ENCODE measurements at places on chromosomes 6 and 20.
A peak's percentile ranks its signal among the peaks of the same experiment; 100 is the strongest.

DNA sequence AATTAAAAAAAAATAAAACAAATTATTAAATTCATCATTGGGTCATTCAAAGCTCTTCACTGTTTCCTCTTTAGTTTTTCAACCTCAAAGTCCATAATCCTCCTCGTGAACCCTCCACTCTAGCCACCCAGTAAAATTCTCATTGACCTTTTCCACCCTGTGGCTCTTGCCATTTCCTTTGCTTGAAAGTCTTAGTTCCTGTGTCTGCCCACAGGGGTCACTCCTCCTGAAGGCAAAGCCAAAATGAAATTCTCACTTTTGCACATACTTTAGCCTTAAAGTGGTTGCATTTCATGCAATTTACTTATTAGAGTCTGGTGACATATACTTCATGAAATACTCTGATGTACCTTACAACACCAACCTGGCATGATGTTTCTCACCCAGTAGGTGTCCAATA is 263.7 kb downstream of the BMP2 start:
- DNase-seq = no peak

DNA sequence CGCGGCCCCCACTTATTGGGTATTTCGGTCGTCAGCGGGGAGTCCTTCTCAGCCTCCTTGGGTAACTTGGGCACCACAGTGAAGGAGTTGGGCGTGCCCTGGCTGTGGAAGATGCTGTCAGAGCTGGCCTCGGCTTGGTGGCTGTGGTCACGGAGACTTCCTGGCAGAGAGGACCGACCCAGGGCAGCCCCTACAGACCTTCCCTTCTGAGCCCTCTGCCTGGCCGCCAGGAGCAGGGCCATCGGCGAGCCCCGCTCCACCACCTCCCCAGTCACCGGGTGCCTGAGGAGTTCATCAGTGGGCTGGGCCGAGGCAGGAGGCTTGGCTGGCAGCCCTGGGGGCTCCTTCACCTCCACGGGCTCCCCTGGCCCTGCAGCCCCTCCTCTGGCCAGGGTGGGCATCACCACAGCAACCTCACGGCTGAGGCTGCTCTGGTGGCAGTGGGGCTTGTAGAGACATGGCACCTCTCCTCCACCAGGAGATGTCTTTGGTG is 37.2 kb downstream of the C6orf132 start:
- DNase-seq = no peak

- no peak for DNase-seq
These were observed 2.0 kb upstream of the SLC29A1 start for GRCh38 chr6:44221291-44221960.

GRCh38 chr6:13922750-13923149 is 2.0 kb upstream of the RNF182 start:
- DNase-seq = no peak

DNA sequence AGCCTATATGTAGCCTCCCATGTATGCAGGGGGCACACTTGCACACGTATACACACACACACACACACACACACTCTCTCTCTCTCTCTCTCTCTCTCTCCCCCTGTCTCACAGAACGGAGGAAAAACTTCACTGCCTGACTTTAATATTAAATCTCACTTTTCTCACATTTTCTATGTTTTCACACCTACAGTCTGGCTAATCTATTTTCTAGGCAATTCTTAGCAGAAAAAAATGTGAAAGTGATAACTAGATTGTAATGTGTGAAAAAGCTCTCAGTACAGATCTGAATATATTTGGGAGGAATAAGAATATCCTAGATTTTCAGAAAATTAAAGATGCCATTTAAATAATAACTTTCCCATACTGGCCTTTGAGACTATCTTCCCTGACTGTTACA is 120.9 kb downstream of the MCHR2 start:
- no peak for DNase-seq

GRCh38 chr6:3631877-3632276 is 119.6 kb downstream of the PXDC1 start:
- DNase-seq = no peak

- peak; percentile 42 for DNase-seq
These were observed 556 bp downstream of the BEND6 start for GRCh38 chr6:56955171-56956155.

DNA sequence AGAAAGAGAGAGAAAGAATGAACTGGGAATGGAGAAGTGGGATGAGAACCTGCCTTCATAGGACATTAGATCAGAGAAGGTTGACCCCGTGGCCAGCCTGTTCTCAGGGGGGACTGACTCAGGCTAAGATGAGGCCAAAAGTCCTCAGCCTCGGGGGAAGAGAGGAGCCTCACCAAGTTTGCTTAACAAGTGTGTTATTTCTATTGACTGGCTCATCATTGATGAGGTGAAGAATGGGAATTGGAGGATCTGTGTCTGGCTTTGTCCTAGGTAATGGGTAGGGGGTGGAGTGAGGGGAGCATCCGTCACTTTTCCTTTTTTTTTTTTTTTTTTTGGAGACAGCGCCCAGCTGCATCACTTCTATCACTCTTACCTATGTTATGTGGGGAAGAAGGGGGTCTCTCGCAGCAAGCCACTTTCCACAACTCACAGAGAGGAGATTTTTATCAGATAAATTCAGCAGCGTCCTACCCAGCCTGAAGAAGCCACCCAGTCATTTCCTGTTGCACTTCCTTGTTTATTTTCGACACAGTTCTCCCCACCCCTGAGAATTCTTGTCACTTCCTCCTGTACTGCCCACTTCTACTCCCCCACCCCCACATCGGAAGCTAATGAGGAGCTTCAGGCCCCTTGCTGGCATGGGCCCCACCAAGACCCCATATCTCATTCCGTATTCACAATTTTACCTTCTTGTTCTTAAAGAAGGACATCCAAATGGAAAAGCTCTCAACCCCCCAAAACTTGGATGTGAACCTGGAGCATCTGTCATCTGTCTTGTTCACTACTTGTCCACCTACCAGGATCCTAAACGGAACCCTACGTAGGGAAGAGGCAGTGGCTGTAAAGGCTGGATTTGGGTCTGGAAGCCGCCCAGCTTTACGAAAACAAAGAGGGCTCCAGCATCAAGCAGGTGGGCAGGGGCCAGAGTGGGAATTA is 2.8 kb upstream of the RNASET2 start:
- no peak for DNase-seq

DNA sequence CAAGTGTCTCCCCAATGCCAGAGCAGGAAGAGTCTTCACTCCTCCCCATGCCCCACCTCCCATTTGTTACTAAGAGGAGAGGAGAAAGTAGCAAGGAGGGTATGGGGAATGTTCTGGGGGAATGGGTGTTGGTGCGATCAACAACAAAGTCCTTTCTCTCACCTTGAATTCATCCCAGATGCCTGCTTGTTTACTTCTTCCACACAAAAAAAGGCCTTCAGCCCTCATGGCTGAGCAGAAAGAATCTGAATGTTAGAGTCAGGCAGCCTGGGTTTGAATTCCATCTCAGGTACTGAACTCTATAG is 9.9 kb downstream of the MOG start:
- DNase-seq = no peak

Measured in BJ (cell line).